ENCODE measurements at places on chromosomes 5 and 9. TPM values are rescaled to one million over a fixed set of nuclear protein-coding genes. Genes with fewer than 3 reads are reported as not detected.

The MPDZ gene
- total RNA-seq, result 0.35 TPM

DNA sequence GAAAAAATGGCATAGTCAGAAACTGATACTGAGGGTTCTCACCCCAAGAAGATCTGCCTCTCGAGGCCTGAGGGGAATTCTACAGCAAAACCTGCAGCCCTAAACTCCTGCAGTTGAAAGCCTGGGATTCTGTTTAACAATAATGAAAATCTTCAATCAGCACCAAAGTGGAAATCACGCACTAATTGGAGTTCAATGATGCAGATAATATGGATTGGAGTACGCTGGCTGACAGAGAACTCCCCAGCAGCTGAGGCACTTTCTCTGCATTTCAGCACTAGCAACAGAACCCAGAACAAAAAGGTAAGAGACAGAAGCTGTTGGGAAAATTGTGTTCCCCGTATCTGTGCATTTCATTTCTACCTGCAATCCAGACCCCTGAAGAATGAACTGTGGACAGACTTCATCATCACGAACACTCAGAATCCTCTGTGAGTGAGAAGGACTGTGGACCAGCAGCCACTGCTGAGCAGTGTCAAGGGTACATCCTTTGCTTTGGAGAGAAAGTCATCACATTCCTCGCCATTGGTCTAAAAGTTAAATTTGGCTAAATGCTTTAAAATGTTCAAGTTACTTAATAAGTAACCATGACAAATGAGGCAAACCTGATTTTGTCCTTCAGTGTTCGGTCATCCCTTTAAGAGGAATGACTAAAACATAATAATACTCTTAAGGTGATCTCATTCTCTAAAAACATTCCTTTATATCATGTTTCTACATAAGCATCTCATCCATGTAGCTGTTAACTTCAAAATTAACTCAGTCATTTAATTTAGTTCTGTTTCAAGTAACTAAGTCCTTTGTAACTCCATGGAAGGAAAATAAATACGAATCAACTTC is 126.1 kb downstream of the GAS1 start:
- DNase-seq, result no peak

GRCh38 chr5:81310402-81311063 is 9.1 kb downstream of the ZCCHC9 start:
- no peak for DNase-seq

- DNase-seq, result no peak
Measured at GRCh38 chr9:117451311-117451710, 36.5 kb upstream of the ASTN2 start.

- DNase-seq, result no peak
Measured at GRCh38 chr9:1047591-1048230, 2.4 kb upstream of the DMRT2 start.

- no peak for DNase-seq
Measured at GRCh38 chr9:89746385-89747116, 141.7 kb downstream of the GADD45G start.

The PTGS1 gene
- total RNA-seq, result 0.86 TPM

The ALDH1A1 gene
- total RNA-seq, result 1.3 TPM

The NME5 gene
- not detected for total RNA-seq

The LCN9 gene
- total RNA-seq, result not detected

DNA sequence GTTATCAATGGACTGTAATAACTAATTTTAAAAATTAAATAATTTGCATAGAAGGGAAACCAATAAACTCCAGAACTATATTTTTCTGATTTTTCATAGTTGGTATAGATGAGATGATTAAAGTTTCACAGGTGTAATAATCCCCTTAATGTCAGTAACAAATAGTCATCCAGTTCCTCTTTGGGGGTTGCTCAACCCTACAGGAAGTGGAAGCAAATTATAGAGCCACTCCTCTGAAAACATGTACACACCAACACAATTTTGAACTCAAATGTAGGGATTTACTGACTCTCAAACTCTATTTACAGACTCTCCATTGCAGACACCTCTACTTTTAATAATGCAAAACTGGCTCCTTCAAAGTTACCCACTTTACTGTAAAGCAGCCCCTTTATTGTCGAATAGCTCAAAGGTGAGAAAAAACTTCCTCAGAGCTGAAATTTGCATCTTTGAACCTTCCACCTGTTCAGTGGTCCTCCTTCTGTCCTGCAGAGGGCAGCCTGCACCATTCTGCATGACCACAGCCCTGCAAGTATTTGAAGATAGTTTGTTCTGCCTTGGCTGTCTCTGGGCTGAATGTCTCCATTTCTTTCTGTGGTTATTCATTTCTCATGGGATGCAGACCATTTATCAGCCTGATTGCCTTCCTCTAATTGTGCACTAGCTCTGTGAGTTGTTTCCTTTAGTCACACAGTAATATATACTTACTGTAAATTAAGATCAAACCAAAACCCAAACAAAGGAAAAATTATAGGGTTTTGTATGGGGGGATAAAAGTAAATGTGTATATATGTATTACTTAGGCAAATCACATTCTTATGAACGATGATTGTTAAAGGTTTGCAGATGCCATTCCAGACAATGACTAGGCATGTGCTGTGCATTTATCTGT is 383.2 kb upstream of the SGCD start:
- peak; percentile 2 for DNase-seq

The FOXD4L4 gene
- 0.41 TPM for total RNA-seq

The LCN12 gene
- total RNA-seq, result 1.7 TPM

- no peak for DNase-seq
Measured at GRCh38 chr9:73239570-73240265, 88.1 kb downstream of the ANXA1 start.

The KIAA0825 gene
- total RNA-seq, result 1.4 TPM

GRCh38 chr5:102792705-102793104 is 37.6 kb downstream of the PAM start:
- DNase-seq, result no peak

DNA sequence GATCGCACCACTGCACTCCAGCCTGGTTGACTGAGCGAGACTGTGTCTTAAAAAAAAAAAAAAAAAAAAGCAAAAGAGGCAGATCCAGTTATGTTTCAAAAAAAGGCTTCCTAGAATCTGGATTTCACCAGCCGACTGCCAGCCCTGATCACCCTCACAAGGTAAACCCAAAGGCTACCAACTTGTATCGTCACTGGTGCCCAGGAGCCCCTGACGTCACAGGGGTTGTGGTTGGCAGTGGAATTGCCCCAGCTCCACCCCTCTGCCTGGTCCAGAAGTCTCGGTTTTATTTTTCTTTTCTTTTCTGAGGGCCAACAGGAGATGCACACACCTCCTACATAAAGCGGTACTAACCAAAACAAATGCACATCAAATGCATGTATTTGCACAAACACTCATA is 6.0 kb upstream of the LMX1B start:
- no peak for DNase-seq

The TIMD4 gene
- total RNA-seq, result 4.6 TPM

GRCh38 chr9:20437476-20437875 is 184.8 kb downstream of the MLLT3 start:
- no peak for DNase-seq

GRCh38 chr5:96649681-96650540 is 12.3 kb upstream of the CAST start:
- DNase-seq, result no peak

- no peak for DNase-seq
Measured at GRCh38 chr9:98173181-98173580, 19.3 kb downstream of the CORO2A start.

DNA sequence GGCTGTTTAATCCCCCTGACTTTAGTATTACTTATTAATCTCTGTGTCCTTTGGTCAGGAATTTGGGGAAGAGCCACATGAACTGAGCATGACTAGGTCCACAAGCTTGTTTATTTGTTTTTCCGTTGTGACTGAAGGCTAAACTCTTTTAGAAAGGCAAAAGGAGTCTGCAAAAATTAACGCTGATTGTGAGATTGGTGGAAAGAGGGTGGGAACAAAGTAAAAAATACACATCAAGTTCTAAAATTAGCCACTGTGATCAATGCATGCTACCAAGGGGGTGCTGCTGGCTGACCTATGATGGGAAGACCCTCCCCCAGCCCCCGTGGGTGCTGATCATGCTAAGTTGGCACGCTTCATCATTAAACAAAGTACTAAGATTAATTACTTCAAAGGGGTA is 356.8 kb downstream of the ADGRV1 start:
- DNase-seq, result no peak

- DNase-seq, result no peak
Measured at GRCh38 chr9:120464176-120464886, 115.6 kb downstream of the CDK5RAP2 start.

DNA sequence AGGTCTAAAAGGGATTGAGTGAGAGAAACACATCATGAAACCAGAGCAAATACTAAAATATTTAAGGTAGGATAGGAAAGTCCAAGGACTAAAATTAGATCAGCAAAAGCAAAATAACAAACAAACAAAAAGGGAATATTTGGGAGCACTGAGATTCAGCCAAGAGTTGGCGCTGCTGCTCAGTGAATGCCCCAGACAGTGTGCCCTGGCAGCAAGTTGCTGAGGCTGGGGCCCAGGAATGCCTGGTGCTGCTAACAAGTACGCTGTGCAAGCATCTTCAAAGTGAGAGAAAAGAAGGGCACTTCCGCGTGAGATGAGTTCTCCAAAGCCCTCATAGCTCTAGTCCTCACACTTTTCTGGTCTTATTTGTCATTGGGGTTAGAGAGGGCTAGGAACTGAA is 603.3 kb downstream of the EFNA5 start:
- no peak for DNase-seq

The TRIM36 gene
- 0.53 TPM for total RNA-seq

GRCh38 chr9:38227656-38228055 is 158.6 kb upstream of the SHB start:
- DNase-seq, result no peak

- no peak for DNase-seq
Measured at GRCh38 chr5:132475497-132475882, 15.1 kb downstream of the IRF1 start.

GRCh38 chr5:135829681-135830383 is 4.6 kb upstream of the SLC25A48 start:
- DNase-seq, result no peak

DNA sequence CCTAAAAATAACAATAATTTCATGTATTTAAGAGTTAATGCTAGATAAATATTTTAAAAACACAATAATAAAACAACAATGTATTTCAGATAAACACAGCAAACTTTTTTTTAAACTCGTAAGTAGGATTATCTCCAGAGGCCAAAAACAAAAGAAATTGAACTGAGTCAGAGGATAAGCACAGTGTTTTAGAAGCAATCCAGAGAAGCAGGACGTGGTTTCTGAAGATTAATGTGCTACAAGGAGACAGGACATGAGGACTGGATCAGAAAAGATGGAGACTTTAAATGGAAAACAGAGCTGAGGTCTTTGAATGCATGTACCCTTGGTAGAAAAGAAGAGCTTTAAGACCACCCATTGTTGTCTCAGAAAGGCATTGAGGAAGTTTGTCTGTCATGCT is 491.2 kb upstream of the TLE4 start:
- DNase-seq, result no peak
